Left ventricle myocardium inferior (tissue), 1 donor: ENCODE measurements at places on chromosomes 2 and 18.

DNA sequence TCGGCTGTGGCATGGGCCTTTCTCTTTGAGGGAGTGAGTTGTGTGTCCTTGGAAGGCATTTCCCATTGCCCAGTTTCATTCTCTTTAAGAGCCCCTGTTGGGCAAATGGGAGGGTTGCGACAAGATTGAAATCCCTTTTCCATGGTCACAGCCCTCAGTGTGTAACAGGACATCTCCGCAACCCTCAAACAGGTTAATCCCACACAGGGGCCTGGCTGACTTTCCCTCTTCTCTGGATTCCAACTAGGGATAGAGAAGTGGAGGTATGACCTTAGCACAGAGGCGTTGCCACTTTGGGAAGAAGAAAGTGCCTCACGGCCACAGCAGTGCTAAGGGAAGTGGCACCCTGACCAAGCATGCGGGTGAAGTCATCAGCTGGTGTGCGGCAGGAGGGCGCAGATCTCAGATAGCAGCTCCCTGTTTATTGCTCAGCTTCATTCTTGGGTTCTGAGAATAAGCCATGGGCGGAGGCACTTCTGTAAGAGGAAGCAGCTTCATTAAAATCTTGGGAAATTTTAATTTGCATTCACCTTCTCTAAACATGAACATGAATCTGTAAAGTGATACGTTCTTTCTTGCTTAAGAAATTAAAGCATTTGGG is 256.5 kb downstream of the GBX2 start:
- H3K36me3 ChIP-seq, result peaks cover 45% of the 10 kb centered on the region
- no peak overlapping the region for H3K4me3 ChIP-seq
- no peaks in the 10 kb centered on the region for H3K4me1 ChIP-seq
- DNase-seq, result no peak
- H3K27ac ChIP-seq, result no peak overlapping the region
- H3K27me3 ChIP-seq, result no peaks in the 10 kb centered on the region

- no peaks in the 10 kb centered on the region for H3K36me3 ChIP-seq
- no peak overlapping the region for H3K4me3 ChIP-seq
- peak overlapping the region; percentile 91 for H3K27ac ChIP-seq
- H3K27me3 ChIP-seq, result no peaks in the 10 kb centered on the region
- peaks cover 73% of the 10 kb centered on the region for H3K4me1 ChIP-seq
These were observed 70.5 kb upstream of the PPP1CB start for GRCh38 chr2:28681158-28681571.

- H3K27me3 ChIP-seq, result no peaks in the 10 kb centered on the region
- H3K4me3 ChIP-seq, result no peak overlapping the region
- no peak for DNase-seq
- H3K27ac ChIP-seq, result no peak overlapping the region
- H3K36me3 ChIP-seq, result no peaks in the 10 kb centered on the region
- peaks cover 4% of the 10 kb centered on the region for H3K4me1 ChIP-seq
These were observed 75.9 kb downstream of the TXNL1 start for GRCh38 chr18:56562479-56562878.

DNA sequence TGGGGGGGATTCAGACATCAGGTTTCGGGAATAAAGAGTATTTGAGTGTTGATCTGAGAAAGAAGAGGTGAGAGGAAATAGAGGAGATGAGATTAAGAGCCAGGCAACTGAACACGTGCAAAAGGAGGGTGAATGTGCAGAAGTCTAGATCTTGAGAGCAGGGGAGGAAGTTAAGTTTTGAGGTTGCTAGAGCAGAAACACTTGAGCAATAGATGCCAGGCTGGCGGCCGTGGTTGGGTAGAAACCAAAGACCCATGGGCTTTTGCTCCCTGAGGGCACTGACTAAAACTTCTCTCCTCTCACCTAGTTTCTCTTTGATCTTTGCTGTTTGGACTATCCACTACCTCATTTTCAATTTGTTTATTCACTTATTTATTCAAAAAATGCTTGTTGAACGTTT is 116.0 kb downstream of the CDC42EP3 start:
- DNase-seq, result peak; percentile 19
- no peaks in the 10 kb centered on the region for H3K4me1 ChIP-seq
- H3K27ac ChIP-seq, result no peak overlapping the region

DNA sequence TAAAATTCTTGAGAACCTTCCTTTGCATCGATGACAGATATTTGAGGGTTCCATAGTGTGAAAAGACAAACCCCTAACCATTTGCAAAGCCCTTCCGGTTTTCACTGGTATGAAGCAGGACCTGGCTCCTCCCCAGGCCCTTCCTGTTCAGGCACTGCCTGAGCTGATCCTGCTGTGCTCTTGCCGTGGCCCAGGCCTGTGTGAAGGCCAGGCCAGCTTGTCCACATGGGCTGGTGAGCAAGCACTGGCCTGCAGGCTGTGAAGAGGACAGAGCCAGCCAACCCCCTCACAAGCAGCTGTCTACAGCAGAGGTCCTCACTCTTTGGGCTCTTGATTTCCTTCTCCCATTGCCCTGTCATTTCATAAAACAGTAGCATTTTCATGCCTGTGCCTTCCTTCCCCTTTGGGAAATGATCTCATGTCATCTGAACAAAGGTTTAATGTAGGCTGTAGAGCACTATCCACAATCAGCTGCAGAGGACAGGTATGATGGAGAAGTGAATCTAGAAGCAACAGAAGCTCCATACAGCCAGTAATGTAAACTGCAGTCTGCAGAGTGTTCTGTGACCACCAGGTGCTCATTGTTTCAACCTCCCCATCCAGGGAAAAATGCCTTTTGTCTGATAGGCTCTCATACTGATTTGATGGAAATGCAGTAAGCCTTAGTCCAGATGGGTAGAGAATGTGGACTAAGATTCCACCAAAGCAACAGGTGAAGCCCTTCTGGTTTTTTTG is 19.8 kb downstream of the MPHOSPH10 start:
- H3K27ac ChIP-seq, result peak overlapping the region; percentile 40
- DNase-seq, result no peak
- H3K4me3 ChIP-seq, result no peak overlapping the region
- no peaks in the 10 kb centered on the region for H3K27me3 ChIP-seq
- H3K4me1 ChIP-seq, result peaks cover 35% of the 10 kb centered on the region
- H3K36me3 ChIP-seq, result peaks cover 57% of the 10 kb centered on the region
